Activated CD8-positive, alpha-beta T cell treated with anti-CD3 and anti-CD28 coated beads for 36 hours (primary cell): ENCODE measurements at places on chromosomes 4 and X. TPM values are rescaled to one million over a fixed set of nuclear protein-coding genes. Genes with fewer than 3 reads are reported as not detected.
A peak's percentile ranks its signal among the peaks of the same experiment; 100 is the strongest.

Gene UGT2B10
- not detected for total RNA-seq

Gene RBM47
- total RNA-seq = 0.74 TPM

Gene SPIN2A
- 0.81 TPM for total RNA-seq

Gene TMPRSS11A
- not detected for total RNA-seq

Gene ZCCHC18
- total RNA-seq = 2.6 TPM

Gene TIMM17B
- total RNA-seq = 52.2 TPM

Gene HSFX3
- total RNA-seq = not detected

- DNase-seq = no peak
Observed at GRCh38 chr4:76219299-76220055, 5.9 kb upstream of the SCARB2 start.

DNA sequence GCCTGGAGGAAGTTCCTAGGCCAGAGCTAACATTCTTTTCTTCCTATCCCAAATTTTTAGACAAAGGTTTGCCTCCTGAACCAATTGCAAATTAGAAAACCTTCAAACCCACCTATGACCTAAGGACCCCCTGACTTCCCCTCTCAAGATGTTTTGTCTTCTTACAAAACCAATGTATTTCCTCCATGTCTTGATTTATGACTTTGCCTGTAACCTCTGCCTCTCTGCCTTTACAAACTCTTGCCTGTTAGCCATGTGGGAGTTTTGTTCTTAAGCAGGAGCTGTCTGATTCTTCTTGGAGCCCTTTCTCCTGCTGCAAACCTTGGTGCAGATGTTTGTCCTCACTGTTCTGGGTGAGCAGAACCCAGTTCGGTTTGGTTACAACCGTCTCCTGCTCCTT is 222.3 kb upstream of the BOD1L1 start:
- DNase-seq = no peak

- peak; percentile 77 for DNase-seq
Observed at GRCh38 chrX:154443992-154444754, at the start of gene FAM50A. TSS of gene FAM50A (plus strand) at chrX:154444141. CDS start at chrX:154444236, 95 bp downstream.

DNA sequence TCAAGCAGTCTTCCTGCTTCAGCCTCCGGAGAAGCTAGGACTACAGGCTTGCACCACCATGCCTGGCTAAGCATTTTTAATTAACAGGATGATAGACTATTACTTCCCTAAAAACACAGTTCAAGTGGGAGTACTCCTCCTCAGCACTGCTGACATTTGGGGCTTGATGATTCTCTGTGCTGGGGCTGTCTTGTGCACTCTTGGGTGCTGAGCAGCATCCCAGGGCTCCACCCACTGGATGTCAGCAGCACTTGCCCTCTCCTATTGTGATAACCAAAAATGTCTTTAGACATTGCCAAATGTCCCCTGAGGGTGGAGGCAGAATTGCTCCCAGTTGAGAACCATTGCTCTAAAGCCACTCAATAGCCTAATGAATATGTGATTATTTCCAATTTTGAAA is 60.4 kb downstream of the CLCN4 start:
- DNase-seq = no peak

- DNase-seq = no peak
Observed at GRCh38 chr4:87882861-87883260, 50.1 kb downstream of the MEPE start.

DNA sequence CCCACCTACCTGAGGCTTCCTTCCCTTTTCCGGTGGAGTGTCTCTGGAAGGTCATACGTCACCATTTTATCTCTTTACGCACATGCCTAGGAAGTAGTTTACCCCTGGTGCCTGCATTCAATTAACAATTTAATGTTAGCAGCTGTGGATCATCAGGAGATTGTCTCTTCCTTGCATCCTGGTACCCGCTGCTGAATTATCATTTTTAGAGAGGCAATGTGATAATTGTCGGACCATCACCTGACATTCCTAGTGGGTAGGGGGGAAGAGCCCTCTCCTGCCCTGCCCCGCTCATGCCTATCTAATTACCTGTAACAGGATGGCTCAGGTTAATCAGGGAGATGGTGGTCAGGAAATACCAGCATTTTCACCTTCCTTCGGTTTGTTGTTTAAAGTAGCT is 863.6 kb downstream of the RPA4 start:
- no peak for DNase-seq

DNA sequence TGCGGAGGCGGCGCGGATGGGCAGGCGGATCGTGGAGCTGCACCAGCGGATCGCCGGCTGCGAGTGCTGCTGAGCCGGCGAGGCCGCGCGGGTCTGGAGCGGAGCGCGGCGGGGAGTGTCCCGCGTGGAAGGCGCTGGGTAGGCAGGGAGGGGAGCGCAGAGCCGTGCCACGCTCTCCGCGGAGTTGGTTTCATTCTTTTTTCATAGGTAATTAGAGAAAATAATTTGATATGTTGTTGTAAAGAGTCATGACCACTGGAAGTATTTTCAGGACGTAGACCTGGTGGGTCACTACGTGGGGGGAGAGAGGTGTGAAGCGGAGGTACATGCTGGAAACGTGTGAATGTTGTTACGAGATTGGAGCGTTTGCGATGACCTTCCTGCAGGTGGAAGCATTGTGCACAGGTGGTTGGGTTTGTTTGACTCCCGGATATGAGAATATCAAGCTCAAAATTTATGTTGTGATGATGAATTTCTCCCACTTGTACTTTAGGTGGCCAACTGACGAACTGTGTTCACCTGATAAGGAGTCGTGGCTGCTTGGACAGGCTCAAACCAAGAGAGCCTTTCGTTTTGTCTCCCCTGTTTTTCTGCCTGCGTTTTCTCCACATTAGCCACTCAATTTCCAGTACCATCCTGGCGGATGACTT is 19.1 kb upstream of the S100P start:
- peak; percentile 84 for DNase-seq

- peak; percentile 63 for DNase-seq
Observed at GRCh38 chr4:145937971-145938611, 532 bp downstream of the ZNF827 start.

DNA sequence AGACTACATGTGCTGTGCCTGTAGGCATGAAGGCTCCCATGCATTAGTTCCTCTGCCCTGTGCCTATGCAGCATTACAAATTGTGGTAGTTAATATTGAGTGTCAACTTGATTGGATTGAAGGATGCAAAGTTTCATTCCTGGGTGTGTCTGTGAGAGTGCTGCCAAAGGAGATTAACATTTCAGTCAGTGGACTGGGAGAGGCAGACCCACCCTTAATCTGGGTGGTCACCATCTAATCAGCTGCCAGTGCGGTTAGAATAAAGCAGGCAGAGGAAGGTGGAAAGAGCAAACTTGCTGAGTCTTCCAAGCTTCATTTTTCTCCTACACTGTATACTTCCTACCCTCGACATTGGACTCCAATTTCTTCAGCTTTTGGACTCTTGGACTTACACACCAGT is 460.2 kb upstream of the SMIM31 start:
- no peak for DNase-seq

DNA sequence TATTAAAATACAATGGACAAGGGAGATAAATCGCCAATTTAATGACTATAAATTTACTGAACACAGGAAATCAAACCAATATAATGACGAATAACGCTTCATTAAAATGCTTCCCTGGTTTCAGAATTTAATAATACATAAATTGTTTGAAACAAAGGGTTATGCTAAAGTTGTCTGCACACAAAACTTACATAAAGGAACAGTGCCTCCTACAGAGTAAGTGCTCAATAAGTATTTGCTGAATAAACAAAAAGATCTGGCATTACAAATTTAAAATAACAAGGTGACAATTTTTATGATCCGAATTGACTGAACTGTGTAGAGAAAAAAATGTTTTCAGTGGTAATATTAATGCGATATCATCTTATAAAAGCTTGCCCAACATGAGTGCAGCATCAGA is 69.6 kb downstream of the NOCT start:
- DNase-seq = no peak

GRCh38 chr4:108210989-108211835 is 42.5 kb upstream of the LEF1 start:
- no peak for DNase-seq

GRCh38 chrX:117990438-117990837 is 126.2 kb downstream of the KLHL13 start:
- DNase-seq = no peak

- DNase-seq = no peak
Observed at GRCh38 chr4:139740121-139740520, 74.5 kb downstream of the MGST2 start.
